Glutamatergic neuron (in vitro differentiated cells): ENCODE measurements at places on chromosomes 3 and 15.

- no peak for DNase-seq
Measured at GRCh38 chr3:190064112-190064511, 56.6 kb downstream of the P3H2 start.

DNA sequence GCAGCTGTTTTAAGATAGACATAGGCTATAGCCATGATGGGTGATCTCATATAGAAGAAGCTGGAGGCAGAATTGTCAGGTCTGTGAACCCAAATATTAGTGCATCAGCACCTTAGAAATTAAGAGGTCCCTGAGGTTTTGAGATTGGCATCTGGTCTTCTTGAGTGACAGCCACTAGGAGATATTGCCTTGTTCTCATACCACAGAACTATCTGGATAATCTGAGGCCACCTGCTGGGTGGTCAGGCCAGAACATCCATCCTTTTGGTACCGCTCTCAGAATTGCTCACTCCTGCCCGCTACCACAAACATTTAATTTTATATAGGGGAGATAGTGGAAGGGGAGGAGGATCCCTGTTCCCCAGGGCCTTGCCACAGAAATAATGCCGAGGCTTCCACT, 210.6 kb upstream of the ZPLD1 start:
- no peak for DNase-seq

DNA sequence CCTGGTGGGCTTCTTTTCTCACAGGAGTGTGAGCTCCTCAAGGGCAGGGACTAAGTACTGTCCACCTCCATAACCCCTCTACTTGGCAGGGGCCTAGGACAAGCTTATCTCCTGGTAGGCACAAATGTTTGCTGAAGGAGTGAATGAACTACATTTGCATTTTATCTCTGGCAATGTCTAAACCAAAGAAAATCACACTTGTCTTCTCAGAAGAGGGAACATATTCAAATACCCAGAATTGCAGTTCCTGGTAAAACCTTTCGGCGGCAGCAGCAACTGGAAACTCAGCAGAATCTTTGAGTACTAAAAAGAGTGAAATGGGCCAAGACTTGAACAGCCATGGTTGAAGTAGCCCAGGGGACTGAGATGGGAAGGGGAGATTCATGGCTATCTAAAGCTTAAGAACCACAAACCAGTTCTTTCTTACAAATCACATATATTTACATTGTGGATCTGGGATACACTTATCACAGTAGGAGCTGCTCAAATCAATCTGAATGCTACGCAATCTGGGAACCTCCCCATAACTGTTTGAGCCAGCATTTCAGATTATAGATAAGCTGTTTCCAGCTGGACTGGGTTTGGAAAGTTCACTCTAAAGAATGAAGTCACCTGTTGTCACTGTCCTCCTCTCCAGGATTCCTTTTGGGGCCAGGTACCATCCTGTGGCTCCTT, 18.7 kb upstream of the PTPN9 start:
- no peak for DNase-seq

GRCh38 chr3:178966299-178967176, 105.1 kb downstream of the ZMAT3 start:
- DNase-seq: no peak

- no peak for DNase-seq
Measured at GRCh38 chr3:13015286-13016082, 57.7 kb downstream of the IQSEC1 start.

DNA sequence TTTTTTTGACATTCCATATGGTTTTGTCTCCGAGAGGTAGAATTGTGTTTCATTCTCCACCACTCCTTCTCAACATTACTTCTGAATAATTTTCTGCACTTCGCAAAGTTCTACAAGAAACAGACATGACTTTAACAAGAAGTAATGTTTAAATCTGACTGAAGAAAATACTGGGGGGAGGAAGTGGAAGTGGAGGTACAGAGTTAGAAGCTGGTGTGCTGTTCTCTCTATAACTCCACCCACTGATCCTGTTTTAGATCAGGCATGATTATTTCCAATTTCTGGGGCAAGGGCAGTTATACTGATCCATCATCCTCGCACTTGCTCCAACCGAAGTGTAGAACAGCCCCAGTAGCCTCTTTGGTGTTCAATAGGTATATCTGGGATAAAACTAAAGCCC, 9.2 kb upstream of the MCCC1 start:
- no peak for DNase-seq

DNA sequence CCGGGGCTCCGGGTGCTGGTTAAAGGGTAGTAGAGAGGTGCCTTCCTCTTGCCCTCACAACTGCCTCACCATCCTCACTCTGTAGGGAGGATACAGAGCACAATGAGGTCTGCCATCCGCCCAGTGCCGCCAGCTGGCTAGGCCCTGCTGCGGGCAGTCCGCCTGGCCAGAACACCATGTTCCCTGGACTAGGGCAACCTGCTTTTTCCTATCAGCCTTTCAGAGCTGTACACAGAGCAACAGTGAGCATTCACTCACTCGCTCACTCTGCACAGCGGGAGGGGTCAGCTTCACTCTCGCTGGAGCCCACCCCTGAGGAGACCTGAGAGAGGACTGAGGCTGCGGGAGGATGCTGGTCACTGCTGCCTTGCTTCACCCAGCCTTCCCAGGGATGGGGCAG, 218.7 kb upstream of the CHRNA7 start:
- no peak for DNase-seq

DNA sequence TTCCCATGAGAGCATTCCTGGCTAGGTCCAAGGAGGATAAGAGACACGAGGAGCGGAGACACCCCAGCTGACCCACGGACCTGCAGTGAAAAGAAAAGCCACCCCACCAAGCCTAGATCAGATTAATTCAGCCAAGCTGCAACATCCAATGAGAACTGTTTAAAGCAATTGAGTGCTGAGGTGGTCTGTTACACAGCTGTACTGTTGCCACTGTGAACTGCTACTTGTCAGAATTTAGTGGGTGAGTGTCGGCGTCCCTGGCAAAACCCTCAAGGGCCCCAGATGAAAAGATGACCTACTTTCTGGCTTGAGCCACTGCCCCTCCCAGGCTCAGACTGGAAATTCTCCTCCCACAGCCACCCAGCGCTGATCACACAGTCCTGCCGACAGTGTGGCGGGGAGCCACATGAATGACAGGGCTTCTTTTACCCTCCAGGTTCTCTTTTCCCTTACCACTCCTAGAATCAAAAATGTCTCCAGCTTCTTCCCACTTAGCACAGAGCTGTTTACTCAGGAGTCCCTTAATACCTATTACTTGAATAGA, 26.4 kb upstream of the KBTBD12 start:
- DNase-seq: peak; percentile 29

DNA sequence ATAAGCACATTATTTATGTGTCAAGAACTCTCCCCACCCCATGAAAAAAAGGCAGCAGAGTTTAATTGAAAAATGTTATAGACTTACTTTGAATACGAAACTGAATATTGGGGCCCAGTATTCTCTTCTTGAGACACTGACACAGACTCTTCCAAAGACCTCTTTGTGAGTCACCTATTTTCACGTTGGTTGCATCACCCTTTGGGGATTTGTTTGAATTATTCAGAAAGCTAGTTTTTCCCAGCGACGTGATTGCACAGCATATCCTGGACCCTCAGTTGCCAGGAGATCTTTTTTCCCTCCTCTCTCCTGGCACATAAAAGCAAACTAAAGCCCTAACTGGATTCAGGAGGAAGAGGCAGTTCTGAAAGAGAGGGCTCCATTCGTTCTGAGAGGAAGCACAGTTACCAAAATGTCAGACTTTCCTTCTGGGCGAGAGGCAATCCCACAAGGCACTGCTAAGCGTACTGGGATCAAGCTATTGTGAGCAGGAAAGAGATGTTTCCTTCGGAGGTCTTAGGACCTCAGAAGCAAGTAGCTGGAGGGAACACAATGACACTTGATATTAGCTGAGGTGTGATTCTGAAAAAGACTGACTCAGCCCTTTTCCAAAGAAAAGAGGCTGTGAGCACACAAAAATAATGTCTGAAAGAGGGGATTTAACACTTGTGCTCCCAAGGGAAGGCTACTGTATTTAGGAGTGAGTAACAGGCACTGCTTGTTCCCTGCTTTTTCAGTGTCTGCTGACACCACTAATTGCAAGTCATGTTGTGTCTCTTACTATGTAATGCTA, 65.8 kb upstream of the CADPS start:
- no peak for DNase-seq
